LNCaP clone FGC (cell line): ENCODE measurements at places on chromosomes 6 and 20.

DNA sequence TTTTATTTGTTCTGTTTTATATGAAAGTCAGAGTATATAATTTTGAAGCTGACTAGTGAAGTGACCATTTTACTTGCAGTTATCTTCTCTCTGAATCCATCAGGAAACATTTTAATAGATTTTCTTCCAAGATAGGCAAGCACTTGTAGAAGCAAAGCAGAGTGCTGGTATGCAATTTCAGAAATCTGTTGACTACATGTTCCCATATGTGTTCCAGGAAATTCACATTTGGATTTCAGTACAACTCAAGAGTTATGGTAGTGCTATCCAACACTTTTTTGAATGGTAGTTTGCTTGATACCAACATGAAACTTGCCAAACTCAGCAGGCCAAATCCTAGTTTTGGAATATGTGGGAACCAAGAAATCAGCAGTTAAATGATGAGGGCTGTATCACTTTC, 94.0 kb downstream of the CENPW start:
- DNase-seq, result no peak

DNA sequence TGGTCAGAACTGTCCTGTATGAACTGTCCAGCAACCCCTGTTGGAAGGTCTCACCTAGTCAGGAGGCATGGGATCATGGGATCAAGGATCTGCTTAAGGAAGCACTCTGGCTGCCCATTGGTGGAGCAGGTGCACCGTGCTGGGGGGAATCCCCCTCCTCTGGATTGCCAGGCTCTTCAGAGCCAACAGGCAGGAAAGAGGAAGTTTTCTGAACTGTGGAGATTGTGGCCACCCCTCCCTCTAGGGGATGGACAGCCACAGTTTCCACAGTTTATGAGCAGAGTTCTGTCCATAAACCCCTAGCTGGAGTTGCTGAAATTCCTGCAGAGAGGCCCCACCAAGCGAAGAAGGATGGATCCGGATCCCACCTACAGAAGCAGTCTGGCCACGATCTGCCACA, 13.0 kb upstream of the HLA-DQB1 start:
- no peak for DNase-seq

GRCh38 chr6:140620496-140620895, 1246.0 kb upstream of the CITED2 start:
- DNase-seq, result no peak

- no peak for DNase-seq
Observed at GRCh38 chr6:163253556-163254213, 160.8 kb upstream of the QKI start.

DNA sequence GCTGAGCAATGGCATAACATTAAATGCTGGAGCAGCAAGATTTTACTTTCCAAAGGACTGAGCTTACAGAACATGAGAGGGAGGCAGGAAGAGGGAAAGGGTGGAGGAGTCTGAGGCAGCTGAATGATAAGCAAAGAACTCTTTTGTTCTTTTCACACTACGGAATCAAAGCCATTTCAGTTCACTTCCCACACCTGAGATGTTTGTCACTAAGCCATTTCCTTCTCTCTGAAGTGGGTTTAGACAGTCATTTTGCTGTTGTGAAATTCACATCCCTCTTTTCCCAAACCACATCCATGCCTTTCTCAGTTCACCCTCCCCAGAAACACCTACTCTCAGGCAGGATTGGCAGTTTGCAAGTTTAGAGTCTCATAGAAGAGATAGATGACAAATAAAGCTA, 267.9 kb downstream of the ADGRG6 start:
- no peak for DNase-seq

GRCh38 chr6:85464722-85465150, 14.9 kb downstream of the NT5E start:
- no peak for DNase-seq

GRCh38 chr20:41029150-41029901, 704 bp downstream of the TOP1 start:
- DNase-seq, result no peak

DNA sequence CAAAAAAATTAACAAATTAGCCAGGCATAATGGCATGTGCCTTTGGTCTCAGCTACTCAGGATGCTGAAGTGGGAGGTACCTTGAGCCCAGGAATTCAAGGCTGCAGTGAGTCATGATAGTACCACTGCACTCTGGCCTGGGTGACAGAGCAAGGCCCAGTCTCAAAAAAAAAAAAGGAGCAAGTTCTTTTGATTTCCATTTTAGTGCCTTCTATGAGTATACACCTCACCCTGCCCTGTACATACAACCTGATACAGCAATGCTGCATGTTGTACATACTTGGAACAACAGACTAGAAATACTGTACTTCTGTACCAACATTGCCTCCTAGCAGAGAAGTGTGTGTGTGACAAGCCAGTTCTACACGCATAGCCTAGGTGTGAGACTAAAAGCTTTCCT, 97.3 kb upstream of the CARMIL1 start:
- no peak for DNase-seq

DNA sequence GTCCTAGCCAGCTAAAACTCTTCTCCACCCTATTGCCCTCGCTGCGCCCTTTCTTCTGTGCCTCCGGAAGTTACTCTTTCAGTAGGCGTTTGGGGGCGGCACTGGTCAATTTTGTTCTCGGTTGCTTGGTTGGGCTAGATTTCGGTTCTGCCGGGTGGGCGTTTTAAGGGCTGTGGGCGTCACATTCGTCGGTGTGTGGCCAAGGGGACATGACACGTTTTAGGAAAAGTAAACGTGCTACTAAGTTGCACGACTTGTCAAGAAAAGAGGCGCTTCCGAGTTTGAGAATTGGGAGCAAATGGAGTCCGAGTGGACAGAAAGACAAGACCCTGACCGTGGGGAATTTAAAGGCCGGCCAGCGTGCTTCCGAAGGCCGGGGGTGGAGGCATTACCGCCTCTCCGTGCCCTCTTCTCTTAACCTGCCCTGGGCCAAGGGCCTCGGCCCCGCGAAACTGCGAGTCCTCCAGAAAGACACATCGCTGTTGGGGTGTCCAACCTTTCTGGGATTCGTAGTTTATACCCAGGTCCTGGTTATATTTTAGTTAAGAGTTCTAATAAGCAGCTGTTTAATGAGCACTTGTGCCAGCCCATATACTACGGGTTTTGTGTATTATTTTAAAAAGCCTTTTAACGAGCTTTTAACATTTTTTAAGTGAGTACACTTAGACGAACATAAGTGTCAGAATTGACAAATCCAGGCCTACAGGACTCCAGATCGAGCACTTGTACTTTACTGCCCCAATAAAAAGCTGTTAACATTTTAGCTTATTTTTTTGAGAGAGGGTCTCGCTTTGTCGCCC, 664 bp upstream of the BAG6 start:
- DNase-seq, result no peak

GRCh38 chr6:112289038-112289566, 34.7 kb upstream of the LAMA4 start:
- no peak for DNase-seq

DNA sequence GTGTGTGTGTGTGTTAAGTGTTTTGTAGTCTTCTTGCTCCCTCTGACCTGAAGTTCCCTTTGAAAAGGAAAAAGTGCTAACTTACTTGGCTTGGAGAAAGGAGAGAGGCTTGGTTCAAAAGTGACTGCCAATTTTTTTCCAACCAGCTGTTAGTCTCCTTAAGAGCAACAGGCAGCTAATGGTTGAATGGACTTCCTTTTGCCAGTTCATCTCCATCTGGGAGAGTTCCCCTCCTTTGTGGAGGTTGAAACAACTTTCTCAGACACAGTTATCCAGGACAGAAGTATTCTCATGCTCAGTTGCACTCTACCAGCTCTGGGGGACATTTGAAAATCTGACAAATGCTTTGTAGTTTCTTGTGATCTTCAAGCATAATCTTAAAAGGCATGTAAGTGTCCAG, 4.5 kb downstream of the RIPOR2 start:
- DNase-seq, result no peak

DNA sequence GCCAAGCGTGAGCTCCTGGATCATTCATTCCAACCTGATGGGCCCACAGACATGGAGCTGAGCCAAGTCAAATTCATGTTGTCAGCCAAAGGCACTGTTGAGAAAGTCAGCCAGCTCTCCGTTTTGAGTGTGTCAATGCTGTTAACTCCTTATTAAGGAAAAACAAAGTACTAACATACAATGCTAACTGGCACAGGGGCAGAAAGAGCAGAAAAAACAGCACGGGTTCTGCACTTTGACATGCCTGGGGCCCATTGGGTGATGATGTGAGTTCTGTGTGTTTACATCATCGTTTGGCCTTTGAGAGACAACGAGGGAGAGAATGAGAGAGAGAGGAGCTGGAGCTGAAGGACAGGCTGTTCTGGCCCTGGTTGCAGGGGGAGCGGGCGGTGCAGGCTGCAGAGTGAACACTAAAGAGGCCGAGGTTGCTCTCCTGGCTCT, 85.9 kb downstream of the SMOC2 start:
- peak; percentile 25 for DNase-seq

DNA sequence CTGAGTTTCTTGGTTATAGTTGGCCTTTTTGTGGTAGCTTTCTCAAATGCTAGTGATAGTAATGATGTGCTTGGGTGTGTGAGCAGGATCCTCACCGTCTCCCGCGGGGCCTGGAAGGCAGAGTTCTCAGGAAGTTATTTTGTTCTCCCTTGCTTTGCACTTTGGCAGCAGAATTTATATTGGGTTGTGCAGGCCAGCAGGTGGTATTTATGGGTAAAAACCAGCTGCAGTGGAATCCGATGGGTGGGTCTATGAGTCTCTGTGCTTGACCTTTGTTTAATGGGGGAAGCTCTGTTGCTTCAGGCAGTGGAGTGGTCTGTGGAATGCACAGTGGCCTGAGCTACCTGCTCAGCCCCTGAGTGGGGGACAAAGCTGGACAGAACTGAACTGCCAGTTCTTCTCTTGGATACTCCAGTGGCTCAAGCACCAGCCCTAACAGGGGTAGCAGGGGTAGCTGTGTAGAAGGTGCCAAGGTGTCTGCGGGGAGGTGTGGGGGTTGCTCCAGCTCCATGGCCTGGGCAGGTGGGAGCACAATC, 27.3 kb downstream of the IGF2R start:
- no peak for DNase-seq

DNA sequence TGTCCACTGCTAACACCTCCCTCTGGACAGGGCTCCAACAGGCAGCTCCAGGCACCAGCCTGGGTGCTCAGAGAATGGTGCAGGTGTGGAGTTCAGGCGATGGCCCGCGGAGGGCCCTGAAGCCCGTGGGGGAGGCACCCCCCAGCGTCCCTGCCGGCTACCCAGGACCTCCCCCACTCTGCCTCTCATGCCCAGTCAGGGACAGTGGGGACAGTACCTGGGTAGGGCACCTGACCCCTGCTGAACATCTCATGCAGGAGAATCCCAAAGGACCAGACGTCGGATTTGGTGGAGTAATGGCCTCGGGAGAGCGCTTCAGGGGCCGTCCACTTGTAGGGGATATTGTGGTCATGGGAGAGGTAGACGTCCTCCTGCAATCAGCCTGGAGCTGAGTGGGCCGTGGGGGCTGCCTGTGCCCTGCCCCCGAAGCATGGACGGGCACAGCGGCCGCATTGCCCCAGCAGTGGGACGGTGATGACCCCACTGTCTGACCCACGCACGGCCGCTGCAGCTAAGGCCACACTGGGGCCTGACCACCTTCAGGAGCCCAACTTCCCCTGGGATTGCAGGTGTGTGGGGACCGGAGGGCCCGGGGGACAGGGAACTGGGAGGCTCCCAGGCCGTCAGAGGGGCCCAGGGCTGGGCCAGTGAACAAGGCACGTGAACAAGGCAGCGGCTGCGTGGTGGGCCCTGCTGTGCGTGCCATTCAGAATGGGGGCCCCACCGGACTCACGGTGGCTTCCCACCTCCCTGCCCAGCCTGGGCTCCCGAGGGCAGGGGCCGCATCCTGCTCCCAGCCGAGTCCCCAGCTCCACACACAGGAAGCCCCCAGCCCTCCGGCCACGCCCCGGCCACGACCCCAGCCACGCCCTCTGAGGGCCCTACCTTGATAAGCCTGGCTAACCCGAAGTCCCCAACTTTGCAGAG, 7.1 kb downstream of the PTK6 start:
- no peak for DNase-seq

DNA sequence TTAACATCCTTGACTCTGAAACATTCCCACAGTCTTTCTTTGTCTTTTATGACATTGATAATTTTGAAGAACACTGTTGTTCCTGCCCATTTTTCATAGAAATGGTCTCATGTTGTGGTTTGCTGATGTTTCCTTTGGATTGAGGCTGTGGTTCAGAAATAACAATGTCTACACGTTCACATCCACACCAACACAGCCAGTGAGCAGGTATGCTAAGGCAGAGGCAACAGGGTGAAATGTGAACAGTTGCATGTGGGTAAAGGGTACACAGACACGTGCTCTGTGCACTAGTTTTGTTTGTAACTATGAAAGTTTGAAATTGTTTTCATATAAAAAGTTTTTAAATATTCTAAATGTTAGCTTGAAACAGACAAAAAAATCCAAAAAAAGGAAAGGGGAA, 78.4 kb downstream of the GINS1 start:
- no peak for DNase-seq

GRCh38 chr6:145818796-145819195, 4.2 kb upstream of the FBXO30 start:
- no peak for DNase-seq

DNA sequence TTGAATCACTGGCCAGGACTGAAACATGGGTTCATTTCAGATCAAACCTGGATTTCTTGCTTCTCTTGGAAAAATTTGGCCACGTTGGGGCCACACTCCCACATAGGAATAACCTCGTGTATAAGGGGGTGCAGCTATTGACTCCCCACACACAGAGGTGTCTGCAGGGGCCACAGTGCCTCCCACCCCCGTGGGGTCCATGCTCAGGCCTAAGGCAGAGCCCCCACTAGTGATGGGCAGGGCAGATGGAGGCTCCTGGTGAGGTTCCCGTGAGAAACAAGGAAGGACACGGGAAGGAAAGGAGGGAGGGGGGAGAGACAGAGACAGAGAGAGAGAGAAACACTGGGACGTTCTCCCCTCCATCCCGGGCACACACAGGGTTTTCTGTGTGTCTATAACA, 230.5 kb downstream of the ERMARD start:
- DNase-seq, result no peak

DNA sequence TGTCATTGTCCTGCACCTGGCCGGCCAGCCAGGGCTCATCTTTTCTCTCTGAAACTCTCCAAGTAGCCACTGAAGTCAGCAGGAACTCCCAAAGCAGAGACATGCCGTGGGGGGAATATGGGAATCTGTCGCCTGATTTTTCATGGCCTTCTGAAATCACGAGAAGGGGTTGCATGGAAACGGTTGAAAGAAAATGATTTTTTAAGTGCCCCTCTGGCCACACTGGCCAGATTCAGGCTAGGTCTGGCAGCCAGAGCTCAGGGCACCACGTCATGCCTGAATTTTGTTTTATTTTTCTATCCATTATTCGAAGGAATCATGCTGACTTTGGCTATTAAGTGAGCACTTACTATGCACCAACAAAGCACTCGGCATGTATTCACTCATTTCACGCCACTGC, 65.2 kb downstream of the EYA2 start:
- DNase-seq, result no peak

GRCh38 chr6:73129653-73130443, 95.4 kb downstream of the KHDC1L start:
- peak; percentile 37 for DNase-seq
